ENCODE measurements at places on chromosomes 6 and 20.

- no peak for DNase-seq
These were observed 85.3 kb upstream of the SLC22A23 start for GRCh38 chr6:3542032-3542640.

- peak; percentile 68 for DNase-seq
These were observed 920 bp upstream of the RNF5 start for GRCh38 chr6:32177183-32177787.

DNA sequence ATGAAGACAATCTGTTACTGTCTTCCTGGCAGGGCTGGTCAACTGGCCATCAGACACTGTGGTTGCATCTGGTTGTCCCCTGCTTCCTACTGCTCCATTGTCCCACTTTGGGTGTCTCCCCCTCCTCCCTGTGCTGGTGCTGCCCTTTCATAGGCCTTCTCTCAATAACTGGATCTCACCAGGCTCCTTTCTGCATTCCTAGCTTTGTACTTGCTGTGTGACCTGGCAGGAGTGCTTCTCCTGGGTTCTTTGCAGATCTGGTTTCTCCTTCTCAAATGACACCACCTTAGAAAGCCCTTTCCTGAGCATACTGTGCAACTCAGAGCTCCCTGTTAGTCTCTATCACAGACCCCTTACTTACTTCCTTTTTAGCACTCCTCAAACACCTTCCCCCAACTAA, 223.0 kb downstream of the BCKDHB start:
- no peak for DNase-seq

DNA sequence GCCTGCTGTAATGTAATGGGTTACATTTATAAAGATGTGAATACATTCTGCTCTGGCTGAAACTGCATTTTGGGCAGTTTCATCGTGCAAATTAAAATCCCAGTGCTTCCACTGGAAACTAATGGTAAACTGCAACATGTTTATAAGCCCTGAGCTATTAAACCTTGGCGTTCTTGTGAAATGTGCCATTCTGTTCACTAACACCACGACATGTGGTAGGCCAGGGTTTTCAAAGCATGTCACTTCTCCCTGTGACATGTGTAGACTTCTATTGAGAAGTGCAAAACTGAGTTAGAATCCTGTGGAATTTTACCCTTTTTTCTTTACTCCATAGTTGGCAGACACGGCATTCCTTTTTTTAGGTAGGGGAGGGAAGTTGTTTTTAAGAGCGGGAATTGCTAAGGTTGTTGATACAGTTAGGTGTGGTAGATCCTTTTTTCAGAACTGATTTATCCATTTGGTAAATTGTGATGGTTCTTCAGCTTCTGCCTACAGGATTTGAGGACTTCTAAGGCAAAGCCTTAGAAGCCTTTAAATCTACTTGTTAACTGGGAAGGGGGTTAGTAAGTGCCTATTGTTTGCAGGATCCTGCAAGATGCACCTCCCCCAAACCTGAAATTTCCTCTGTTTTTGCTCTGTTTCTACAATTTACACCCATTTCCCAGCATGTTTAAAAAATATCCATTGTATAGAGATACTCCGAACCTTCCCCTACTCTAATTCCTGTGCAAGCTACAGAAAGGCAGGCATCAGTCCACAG, 4.2 kb downstream of the SASH1 start:
- no peak for DNase-seq

DNA sequence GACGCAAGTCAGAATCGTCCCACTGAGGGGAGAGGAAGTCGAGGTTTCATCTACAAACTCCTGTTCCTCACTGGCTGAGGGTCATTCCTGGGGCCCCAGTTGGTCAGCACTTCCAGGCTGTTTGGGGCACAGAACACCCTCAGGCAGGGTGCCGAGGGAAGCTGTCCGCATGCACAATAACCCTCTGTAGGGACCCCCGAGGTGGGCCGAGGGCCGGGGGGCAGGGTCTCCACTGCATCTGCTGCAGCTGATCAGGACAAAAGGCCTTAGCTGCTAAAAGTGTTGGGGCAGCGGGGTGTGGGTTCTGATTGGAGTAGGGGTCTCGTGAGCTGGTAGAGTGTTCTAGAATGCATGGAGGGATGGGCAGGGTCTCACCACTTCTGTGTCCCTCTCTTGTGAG, 125.1 kb downstream of the TOX2 start:
- no peak for DNase-seq

DNA sequence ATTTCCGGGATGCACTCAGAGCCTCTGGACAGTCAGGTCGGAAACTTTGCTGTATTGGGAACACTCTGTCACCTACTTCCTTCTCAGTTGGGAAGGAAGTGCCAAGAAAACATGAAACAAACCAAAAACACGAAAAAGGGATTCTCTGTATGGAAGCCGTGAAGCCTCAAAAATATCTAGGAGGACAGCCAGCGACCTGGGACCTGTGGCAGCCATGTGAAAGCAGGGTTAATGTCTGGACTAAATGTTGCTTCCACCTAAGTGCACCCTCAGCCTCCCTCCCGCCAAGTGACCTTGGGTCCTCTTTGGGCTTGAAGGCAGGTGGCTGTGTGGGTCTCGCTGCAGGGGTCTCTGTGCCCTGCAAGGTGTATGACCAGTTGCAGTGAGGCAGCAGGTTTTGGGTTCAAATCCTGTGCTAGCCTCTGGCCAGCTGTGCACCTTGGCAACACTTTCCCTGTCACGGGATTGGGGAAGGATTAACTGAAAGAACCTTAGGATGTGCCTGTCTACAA, 851 bp downstream of the MAVS start:
- no peak for DNase-seq

- DNase-seq = no peak
These were observed 12.3 kb downstream of the TGM2 start for GRCh38 chr20:38152621-38153221.

DNA sequence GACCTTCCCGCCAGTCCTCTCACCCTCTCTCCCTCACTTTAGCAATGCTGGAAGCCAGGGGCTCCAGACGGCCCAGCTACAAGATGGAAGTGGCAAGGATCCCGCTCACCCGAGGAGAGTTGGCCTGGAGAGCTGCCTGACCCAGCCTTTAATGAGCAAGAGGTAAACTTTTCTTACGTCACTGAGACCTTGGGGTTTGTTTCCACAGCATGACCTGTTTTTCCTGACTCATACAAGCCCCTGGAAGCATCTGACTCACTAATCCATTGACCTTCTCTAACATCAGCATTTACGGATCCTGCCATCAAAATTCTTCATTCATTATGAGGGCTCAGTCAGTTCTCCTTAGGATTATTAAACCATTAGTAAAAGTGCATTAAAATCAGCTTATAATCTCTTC, 120.4 kb downstream of the MYLK4 start:
- no peak for DNase-seq

- DNase-seq = no peak
These were observed 48.3 kb upstream of the SLC22A1 start for GRCh38 chr6:160073272-160073671.

DNA sequence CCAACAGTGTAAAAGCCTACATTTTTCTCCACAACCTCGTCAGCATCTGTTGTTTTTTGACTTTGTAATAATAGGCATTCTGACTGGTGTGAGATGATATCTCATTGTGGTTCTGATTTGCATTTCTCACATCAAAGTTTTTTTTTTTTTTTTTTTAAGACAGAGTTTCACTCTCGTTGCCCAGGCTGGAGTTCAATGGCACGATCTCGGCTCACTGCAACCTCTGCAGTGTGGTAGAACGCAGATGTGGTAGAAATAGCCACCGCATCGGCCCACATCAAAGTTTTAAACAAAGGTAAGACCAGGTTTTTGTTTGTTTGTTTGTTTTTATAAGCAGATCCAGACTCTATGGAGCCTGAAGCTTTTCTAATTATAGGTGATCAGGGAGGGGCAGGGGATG, 12.7 kb upstream of the PPP1R3G start:
- DNase-seq = no peak

DNA sequence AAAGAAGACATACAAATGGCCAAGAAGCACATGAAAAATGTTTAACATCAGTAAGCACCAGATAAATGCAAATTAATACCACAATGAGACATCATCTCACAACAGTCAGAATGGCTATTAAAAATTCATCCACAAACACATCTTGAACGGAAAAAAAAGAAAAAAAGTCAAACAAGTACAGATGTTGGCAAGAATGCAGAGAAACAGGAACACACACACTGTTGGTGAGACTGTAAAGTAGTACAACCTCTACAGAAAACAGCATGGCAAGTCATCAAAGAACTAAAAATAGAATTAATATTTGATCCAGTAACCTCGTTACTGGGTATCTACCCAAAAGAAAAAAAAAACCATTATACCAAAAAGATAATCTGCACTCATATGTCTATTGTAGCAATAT, 6.5 kb downstream of the STX7 start:
- no peak for DNase-seq
